ENCODE measurements at places on chromosomes 7 and 10.
A peak's percentile ranks its signal among the peaks of the same experiment; 100 is the strongest.

GRCh38 chr7:91182819-91183764 lies 81.1 kb upstream of the FZD1 start:
- DNase-seq: no peak

DNA sequence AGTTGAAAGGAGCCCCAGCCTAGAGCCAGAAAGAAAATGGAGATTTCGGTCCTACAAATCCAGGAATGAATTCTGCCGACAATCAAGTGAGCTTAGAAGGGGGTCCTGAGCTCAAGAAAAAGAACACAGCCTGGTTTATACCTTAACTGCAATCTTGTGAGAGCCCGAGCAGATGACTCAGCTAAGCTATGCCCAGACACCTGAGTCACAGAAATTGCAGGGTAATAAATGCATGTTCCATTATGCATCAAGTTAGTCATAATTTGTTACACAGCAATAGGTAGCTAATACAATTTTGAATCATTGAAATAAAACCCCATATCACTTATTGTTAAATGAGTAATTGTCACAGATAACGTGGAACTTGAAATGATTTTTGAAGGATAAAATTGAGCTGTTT lies 111.8 kb upstream of the FOXP2 start:
- DNase-seq: no peak

GRCh38 chr10:1475098-1475591 lies 262.2 kb downstream of the ADARB2 start:
- no peak for DNase-seq

- DNase-seq: no peak
Measured at GRCh38 chr10:118953598-118954393, 75.7 kb upstream of the NANOS1 start.

GRCh38 chr10:31134311-31134952 lies 102.8 kb upstream of the ZNF438 start:
- DNase-seq: peak; percentile 40

DNA sequence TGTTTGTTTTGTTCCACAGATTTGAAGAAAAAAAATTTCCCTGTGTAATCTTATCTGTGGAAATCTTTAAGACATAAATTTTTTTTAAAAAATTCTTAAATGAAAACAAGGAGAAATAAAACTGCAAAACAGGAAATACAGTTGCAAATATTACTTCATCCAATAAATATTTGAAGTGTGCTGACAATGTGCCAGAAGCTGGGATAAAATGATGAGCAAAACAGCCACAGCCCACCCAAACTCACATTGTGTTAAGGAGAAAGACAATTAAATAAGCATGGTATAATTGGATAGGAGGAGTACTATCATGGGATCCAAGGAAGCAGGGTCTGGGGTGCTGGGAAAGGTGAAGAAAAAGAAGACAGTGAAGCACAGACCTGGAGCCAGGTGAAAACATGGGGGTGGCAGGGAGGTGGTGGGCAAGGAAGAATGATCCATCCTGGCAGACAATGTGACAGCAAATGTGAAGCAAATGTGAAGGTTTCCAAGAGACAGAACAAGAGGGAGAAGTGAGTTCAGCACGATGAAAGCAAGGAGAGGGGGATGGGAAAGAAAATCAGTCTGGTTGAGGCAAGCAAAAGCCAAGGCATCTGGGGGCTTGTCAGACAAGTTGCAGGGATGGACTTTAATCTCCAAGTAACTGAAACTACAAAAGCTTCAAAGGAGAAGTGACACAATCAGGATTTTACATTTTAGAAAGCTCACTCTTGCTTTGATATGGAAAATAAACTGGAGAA lies 135.9 kb downstream of the HIBADH start:
- DNase-seq: no peak

- DNase-seq: no peak
Measured at GRCh38 chr7:96310110-96310509, 11.8 kb downstream of the SLC25A13 start.

DNA sequence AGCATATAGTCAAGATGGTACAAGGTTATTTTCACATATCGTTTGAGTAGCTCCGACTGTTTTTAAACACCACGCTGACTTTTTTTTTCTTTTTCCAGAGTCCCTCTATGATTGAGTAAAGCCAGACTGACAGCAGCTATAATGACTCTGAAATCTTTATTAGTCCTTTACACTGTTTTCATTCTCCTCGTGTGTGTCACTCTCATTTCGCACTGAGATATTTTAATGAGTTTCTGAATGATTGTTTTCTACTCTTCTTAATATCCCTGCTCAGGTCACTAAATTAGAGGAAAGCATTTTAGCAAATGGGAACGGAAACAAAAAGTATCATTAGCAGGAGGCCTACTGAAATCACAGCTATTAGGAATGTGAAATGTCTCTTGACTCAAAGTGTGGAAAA lies 162.3 kb upstream of the MTPN start:
- no peak for DNase-seq

GRCh38 chr7:147818317-147818716 lies 772.2 kb upstream of the C7orf33 start:
- DNase-seq: no peak

GRCh38 chr7:70285187-70285586 lies 686.9 kb downstream of the AUTS2 start:
- DNase-seq: no peak

GRCh38 chr7:149573519-149573918 lies 75.9 kb upstream of the ZNF746 start:
- no peak for DNase-seq

DNA sequence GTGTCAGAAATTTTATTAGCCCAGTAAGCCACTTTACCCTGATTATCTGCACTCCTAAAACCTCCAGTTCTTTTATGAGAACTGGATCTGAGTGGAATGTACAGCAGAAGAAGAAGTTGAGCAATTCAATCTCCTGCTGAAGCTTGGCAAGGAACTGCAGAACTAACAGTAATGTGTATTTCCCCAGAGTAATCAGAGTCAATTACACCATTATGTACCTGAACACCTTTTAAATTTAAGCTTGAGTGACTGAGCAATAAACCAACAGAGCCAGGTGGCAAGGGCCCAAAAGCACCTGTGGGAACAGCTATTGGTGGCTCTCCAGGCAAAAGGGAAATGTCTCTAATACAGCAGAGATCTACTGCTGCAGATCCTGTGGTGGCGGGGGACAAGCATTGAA lies 40.1 kb upstream of the AKR1C2 start:
- peak; percentile 30 for DNase-seq

- DNase-seq: no peak
Measured at GRCh38 chr10:77355844-77356243, 281.8 kb downstream of the KCNMA1 start.

DNA sequence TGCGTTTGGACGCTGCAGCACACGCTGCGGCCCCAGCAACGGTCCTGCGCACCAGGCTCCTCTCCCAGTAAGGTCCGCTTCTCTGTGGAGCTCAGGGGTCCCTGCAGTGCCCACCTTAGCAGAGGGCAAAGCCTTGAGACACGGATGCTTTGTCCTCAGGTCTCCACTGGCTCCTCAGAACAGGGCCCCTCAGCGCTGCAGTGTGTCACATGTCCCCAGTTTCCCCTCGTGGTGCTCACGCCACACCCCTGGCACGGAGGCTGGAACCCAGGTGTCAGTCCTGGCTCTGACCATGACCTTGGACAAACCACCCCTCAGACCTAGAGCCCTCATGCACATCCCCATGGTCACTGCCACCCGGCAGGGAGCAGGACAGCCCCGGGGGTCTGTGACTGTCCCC lies 19.9 kb upstream of the GPER1 start:
- no peak for DNase-seq

- DNase-seq: no peak
Measured at GRCh38 chr7:90119178-90119971, 34.9 kb upstream of the STEAP1 start.

- DNase-seq: no peak
Measured at GRCh38 chr10:71798308-71798624, 24.9 kb upstream of the VSIR start.

DNA sequence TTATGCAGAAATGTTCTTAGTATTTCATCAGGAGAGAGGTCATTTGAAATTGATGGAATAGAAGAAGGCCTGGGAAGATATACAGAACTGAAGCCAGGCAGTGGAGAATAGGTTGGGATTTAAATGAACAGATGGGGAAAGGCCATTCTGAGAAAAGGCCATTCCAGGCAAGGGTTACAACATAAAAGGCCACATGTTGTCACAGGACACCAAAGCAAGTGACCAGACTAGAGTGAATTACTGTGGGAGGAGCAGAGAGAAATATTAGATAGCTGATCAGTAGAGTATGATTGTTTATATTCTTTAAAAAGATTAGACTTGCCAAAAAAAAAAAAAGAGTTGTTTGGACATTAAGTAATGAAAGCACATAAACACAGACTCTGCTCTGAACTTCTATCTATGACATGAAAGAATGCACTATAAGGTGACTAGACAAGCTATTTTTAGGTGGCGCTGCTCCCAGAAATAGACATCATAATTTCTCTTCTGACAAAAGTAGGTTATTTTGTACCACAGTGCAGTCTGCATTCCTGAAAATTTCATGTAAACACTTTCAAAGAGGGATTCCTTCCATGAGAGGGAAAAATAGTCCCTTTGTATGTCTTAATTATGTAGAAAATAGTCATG lies 55.2 kb upstream of the DKK1 start:
- no peak for DNase-seq

DNA sequence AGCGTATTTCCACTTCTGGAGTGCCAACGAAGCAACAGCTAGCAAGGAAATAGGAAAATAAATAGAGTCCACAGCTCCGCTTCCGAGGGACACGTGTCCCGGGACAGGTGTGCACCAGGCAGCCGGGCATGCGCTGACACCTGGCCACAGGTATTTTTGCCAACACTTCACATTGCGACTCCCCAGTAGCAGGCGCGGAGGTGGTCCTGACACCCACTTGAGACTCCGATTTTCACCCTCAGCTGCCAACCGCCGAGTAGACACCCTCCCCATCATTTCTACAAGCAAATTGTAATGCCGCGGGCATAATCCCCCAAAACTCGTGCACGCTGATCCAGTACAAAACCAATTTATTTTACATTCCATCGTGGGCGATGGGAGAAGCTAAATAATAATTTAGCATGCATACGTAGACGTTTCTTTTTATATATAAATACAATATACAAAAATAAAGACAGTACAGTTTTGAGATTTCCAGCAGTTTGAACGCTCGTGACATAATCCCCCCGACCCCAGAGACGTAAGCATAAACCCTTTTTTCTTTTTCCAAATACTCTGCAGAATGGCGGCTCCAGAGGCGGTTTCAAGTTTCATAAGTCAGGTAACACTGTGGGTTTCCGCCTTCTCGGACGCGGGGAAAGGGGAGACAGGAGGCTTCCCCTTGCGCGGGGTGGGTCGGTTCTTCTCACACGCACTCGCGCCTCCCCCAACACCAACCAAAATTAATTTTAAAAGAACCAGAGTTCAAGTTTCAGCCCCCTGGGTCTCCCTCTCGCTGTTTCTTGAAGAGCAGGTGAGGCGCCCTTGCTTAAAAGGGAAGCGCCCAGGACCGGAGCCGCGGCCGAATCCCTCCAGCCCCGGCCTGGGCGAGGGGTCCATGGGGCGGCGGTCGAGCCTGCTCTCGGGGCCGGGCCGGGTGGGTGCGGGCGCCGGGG lies 5.7 kb downstream of the MNX1 start:
- DNase-seq: no peak

DNA sequence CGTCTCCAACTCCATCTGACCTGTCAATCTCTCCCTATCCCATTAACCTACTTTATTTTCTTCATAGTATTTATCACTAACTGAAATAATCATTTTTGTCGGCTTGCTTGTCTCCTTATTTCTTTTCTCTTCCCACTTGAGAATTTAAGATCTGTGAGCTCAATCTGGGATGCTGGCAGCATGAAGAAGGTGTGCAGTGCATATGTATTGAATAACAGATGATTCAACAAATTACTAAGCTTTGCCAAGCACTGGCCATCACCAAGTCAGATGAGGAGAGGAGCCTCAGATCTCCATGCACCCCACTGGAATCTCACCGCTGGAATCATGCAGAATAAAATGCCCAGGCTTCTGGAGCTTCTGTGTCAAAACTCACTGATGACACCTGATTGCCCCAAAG lies 47.6 kb upstream of the PPP1R3C start:
- DNase-seq: no peak

DNA sequence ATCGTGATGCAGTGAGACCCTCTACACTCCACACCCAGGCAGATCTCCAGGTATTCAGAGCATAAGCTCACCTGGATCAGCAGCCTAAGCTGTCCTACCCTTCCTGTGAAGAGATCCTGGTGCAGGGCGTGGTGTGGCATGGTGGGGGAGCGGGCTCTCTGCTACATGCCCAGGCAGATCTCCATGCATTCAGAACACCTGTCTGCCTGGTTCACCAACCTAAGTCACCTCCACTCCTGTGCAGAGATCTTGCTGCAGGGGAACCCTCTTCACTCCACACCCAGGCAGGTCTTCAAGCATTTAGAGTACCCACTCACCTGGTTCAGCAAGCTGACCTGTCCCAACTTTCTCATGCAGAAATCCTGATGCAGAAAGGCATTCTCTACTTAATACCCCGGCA lies 394.4 kb upstream of the SEMA3A start:
- DNase-seq: no peak

DNA sequence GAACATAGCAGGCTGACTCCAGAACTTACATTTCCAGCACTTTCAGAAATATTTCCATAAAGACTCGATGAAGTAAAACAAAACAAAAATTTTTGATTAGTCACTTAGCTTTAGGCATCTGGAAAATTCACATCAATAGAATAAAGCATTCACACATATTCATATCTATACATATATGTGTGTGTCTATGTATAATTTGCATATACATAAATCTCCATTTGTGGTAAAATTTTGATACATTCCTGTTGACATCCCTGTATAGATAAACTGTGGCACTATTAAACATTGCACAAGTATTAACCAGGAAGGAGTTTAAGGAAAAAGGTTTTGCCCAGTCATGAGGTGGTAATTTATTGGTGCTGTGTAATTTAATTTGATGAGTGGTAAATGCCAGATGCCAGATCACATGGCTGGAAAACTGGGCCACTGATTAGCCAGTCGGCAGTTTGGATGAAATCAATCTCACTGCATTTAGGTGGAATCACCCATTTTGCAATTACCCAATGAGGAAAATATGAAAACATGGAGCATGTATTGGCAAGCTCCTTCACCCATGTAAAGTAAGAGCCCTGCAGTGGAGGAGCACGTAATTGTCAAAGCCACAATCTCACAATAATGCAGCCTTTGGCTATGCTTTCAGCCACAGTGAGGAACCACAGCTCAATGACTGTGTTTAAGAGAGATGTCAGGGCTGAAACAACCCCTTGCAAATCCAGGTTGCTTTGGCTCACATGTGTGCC lies 294.6 kb downstream of the RNLS start:
- DNase-seq: peak; percentile 45

- DNase-seq: no peak
Measured at GRCh38 chr7:40482845-40483244, 348.0 kb downstream of the SUGCT start.

- no peak for DNase-seq
Measured at GRCh38 chr7:73737491-73738219, 947 bp downstream of the ABHD11 start.

DNA sequence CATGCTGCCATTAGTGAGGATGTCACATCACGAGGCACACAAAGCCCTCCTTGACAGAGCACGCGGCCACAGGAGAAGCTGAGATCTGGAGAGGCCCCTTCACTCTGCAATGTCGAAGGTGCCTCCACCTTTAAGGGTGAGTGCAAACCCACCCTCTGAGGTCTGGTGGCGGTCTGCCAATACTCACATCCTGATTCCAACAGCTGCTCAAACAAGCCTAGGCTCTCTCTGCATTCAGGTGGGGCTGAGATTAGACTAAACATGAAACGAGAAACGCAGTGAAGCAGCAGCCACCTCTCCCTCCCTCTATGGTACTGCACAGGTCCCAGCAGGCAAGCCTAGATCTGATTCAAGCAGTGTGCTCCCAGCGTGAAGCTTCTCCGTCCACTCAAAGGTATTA lies 151.8 kb downstream of the TCERG1L start:
- no peak for DNase-seq

GRCh38 chr7:23276947-23277346 lies 22.2 kb upstream of the MALSU1 start:
- DNase-seq: no peak
